Right ventricle myocardium inferior (tissue), 1 donor: ENCODE measurements at places on chromosomes 16 and 17. TPM values are rescaled to one million over a fixed set of nuclear protein-coding genes. Genes with fewer than 3 reads are reported as not detected.
A peak's percentile ranks its signal among the peaks of the same experiment; 100 is the strongest.

DNA sequence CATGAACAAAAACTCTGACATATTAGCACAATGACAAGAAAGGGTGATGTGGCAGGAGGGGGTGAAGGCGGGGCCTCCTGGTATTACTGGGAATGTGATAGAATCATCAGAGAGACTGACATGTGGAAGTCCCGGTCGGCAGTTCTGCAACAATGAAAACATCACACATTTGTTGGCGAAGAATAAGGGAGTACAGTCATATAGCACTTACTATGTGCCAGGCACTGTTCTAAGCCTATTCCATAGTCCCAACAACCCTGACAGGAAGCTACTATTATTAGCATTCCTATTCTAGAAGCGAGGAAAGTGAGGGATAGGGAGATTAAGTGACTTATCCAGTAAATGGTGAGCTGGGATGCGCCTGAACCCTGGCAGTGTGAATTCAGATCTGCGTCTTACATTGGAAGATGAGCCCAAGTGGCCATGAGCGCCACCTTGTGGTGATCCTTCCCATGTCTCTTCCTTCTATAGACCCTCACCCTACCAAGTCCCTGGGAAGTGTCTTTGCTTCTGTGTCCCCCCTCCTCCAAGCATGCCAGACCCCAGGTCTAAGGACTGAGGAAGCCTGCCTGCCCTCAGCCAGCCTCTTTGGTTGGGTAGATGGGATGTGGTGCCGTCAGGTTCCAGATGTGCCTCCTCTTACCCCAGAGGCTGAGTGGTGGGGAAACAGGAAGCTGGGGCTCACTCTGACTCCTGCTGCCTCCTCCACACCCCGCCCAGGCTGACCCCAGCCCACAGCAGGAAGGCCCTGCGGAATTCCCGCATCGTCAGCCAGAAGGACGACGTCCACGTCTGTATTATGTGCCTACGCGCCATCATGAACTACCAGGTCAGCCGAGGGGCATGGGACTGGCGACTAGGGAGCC, 14.0 kb downstream of the FMNL1 start:
- peak; percentile 88 for DNase-seq

GRCh38 chr16:57133886-57134285, 41.5 kb downstream of the CPNE2 start:
- DNase-seq = no peak

- DNase-seq = peak; percentile 82
Observed at GRCh38 chr17:76383546-76384221, 725 bp upstream of the SPHK1 start.

- peak; percentile 59 for DNase-seq
Observed at GRCh38 chr16:1990351-1991134, 773 bp downstream of the SYNGR3 start.

- DNase-seq = no peak
Observed at GRCh38 chr16:49734331-49734730, 121.6 kb downstream of the ZNF423 start.

DNA sequence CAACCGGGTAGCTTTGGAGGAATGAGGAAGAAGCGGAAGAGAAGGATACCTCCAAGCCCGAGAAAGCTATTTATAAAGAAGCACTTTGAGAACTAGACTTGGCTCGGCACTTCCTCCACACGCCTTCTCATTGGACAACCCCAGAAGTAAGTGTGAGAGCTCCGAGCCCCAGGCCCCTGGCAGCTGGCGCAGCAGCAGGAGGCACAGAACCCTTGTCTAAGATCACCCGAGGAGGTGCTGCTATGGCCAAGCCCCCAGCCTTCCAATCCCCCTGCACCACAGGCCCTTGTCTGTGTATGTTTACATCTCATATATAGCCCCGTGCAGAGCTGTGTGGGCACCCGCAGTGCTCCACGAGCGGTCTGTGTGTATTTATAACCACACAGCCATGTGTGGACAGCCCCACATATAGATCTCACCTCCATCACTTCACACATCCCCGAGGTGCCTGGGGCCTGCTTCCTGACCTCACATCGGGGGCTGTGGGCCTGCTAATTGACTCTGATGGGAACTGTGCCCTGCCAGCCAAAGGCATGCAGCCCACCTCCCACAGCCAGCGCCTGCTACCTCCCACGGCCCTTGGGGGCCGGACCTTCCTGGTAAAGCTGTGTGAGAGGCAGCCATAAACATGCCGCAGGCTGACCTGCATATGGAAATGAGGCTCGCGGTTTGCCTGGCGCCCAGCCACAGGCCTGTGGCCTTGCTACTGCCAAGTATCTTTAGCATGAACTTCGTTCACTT, 96.1 kb downstream of the C17orf67 start:
- DNase-seq = peak; percentile 63

- DNase-seq = no peak
Observed at GRCh38 chr17:35666070-35666469, 65.4 kb upstream of the RASL10B start.

DNA sequence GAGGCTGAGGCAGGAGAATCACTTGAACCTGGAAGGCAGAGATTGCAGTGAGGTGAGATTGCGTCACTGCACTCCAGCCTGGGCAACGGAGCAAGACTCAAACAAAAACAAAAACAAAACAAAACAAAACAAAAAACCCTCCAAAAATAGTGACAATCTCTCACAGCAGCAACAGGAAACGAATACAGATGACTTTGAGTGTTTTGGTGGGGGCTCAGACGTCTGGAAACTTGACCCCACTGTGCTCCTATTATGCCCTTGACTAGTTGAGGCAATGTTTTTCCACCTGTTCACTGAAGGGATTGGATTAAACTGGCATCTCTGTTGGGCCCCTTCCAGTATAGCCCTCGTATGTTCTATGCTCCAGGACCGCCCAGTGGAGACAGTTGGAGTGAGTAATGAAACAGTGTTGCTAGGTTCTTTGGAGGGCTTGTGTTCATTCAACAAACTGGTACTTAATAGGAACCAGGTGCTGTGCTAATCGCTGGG, 167.0 kb downstream of the UTP18 start:
- no peak for DNase-seq

- DNase-seq = peak; percentile 84
Observed at GRCh38 chr16:89958068-89958467, 9.5 kb downstream of the DEF8 start.

DNA sequence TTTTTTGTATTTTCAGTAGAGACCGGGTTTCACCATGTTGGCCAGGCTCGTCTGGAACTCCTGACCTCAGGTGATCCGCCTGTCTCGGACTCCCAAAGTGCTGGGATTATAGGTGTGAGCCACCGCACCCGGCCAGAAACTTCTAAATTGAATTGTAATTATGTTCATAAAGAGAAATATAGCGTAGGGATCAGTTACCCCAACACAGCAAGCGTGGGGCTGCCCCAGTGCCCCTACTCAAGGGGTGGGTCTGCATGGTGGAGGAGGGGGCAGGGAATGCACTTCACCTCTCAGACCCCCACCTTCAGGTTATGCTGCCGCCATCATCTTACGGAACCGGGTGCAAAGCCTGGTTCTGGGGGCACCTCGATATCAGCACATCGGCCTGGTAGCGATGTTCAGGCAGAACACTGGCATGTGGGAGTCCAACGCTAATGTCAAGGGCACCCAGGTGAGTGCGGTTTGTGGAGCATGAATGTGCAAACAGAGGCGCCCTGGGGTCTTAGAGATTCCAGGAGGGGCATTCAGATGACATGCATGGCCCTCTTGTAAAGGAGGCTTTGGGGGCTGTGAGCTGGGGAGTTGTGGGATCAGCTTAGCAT, 18.0 kb downstream of the ITGAM start:
- DNase-seq = no peak

ZNF19 gene
- 1.9 TPM for total RNA-seq

UTS2R gene
- total RNA-seq = 0.76 TPM

PCTP gene
- 21.9 TPM for total RNA-seq

SEZ6L2 gene
- total RNA-seq = 0.43 TPM

PRKCB gene
- total RNA-seq = 2.2 TPM
